Metanephros (tissue), 2 donors: ENCODE measurements at places on chromosomes 16 and 17. TPM values are rescaled to one million over a fixed set of nuclear protein-coding genes. Genes with fewer than 3 reads are reported as not detected.

Gene CRYBA1
- not detected for total RNA-seq

Gene CPPED1
- total RNA-seq: 17.1 TPM

Gene SRL
- total RNA-seq: 50.9 TPM

Gene KRT36
- not detected for total RNA-seq

Gene KRTAP2-3
- not detected for total RNA-seq

Gene TMEM238L
- 5.0 TPM for total RNA-seq

Gene MSLN
- total RNA-seq: 11.8 TPM

Gene TEKT3
- 1.3 TPM for total RNA-seq

Gene CCDC200
- total RNA-seq: not detected

Gene ZNF646
- total RNA-seq: 17.9 TPM

Gene SRCAP
- 47.5 TPM for total RNA-seq

Gene BRIP1
- 7.8 TPM for total RNA-seq

Gene PRSS27
- total RNA-seq: 0.47 TPM

Gene ETV4
- 12.1 TPM for total RNA-seq

Gene CTRB1
- total RNA-seq: not detected

Gene FSCN2
- 4.1 TPM for total RNA-seq

Gene GPR179
- 0.06 TPM for total RNA-seq

Gene ATP1B2
- 13.1 TPM for total RNA-seq

Gene SMIM36
- not detected for total RNA-seq

Gene CDR2L
- 8.2 TPM for total RNA-seq

Gene SCGB1C2
- not detected for total RNA-seq

Gene NHLRC4
- 18.0 TPM for total RNA-seq

Gene CCL17
- total RNA-seq: 1.1 TPM

Gene KRTAP4-3
- total RNA-seq: not detected

Gene LRRC46
- 0.35 TPM for total RNA-seq

Gene FBXO31
- total RNA-seq: 32.4 TPM

Gene TP53TG3
- total RNA-seq: not detected

Gene CCL1
- total RNA-seq: not detected

Gene TEX19
- not detected for total RNA-seq

Gene RCVRN
- total RNA-seq: not detected

Gene KRT12
- total RNA-seq: not detected

Gene MFAP4
- total RNA-seq: 80.3 TPM

Gene SOX8
- total RNA-seq: 8.5 TPM

Gene RNF222
- total RNA-seq: not detected

Gene MYH1
- total RNA-seq: 1.5 TPM

Gene MYH2
- 137 TPM for total RNA-seq

Gene CEP295NL
- 8.1 TPM for total RNA-seq

Gene CTRB2
- not detected for total RNA-seq

Gene NT5M
- 5.9 TPM for total RNA-seq

Gene KRT33B
- total RNA-seq: not detected

Gene TBC1D3E
- not detected for total RNA-seq

Gene ADAD2
- 0.18 TPM for total RNA-seq

Gene NRN1L
- total RNA-seq: 1.2 TPM
